ENCODE measurements at places on chromosomes 16 and 17.

DNA sequence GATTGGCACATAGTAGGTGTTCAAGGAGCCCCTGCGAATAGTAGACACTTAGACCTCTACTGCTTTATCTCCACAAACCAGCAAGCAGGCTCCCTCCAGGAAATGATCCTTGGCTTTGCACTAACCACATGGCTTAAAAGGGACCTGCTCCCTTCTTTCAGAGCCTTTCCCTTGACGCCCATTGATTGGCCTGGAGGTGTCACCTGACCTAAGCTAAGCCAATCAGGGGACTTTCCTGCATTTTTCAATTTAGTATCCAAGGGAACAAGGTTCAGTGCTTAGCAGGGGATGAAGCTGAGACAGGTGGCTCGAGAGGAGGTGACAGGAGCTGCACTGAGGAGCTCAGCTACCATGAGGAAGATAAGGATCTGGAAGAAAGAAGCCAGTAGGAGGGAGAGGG, 52.8 kb downstream of the CLEC19A start:
- DNase-seq, result no peak

DNA sequence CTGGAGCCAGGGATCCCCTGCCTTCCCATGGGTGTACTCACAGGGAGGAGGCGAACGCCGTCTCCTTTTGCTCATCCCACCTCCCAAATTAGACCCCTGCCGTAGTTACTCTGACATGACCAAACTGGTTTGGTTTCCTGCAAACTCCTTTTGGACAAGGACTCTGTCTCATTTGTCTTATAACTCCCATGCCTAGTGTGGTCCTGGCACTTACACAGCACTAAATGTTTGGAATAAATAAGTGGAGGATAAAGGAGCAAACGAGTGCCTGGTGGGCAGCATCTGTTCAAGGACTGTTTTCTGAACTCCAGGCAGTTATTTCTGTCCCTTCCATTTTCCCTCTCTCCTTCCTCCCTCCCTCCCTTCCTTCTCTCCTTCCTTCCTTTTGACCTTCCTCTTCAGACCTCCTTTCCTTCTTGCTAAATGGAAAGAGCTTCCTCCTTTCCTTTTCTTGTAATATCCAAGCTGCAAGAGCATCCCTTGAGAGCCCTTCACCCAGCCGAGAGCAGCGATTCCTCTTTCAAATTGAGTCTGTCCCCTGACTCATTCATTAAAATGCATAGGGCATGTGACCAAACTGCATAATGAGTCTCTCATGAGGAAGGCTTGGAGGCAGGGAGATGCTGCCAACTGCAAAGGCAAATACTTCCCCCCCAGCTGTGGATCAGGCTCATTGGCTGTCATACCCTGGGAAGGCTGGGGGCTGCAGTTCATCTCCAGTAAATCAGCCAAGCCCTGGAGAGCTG, 36.8 kb downstream of the CHD9 start:
- no peak for DNase-seq

GRCh38 chr17:39579318-39580081, 28.2 kb downstream of the NEUROD2 start:
- no peak for DNase-seq

GRCh38 chr16:11396241-11397048, 51.2 kb downstream of the RMI2 start:
- peak; percentile 92 for DNase-seq

- no peak for DNase-seq
Observed at GRCh38 chr17:2138318-2138717, 83.4 kb downstream of the HIC1 start.

- no peak for DNase-seq
Observed at GRCh38 chr17:31144428-31144827, 49.7 kb downstream of the NF1 start.

DNA sequence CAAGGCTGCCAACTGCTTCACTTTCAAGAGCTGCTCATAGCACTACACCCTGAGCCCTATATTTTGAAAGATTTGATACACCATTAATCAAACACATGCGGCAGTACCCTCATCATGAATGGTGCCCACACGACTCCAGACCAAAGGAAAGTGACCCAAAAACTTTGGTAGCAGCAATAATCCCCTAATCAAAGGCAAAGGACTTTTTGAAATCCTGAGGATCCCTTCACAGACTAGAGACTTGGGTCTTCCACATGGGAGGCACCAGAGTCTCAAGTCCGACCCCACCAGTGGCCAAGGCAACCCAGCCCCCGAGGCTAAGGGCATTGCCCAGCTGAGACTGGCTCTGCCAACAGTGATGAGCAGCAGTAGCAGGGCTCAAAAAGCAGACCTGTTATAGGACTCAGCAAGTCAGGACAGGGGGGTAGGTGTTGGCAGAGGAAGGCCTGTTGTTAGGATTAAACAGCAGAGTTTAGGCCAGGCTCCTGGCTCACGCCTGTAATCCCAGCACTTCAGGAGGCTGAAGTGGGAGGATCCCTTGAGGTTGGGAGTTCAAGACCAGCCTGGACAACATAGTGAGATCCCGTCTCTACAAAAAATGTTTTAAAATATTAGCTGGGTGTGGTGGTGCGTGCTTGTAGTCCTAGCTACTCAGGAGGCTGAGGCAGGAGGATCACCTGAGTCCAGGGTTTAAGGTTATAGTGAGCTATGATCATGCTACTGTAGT, 3.2 kb downstream of the TRIM25 start:
- DNase-seq, result no peak

DNA sequence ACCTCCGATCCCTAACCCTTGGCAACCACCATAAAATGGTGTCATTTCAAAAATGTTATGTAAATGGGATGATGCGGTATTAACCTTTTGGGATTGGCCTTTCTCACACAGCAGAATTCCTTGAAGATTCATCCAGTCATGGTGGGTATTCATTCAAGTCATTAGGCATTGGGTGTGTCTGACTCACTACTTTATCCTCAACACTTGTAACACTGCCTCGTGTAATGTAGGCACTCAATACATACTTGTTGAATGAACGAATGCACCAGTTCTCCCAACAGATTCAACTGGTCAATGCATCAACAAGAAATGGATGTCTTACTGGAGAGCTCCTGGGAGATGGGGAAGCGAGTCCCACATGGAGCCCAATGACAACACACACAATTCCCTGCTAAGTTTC, 21.8 kb upstream of the GAN start:
- no peak for DNase-seq

- no peak for DNase-seq
Observed at GRCh38 chr16:70512456-70512855, 10.9 kb downstream of the COG4 start.

- no peak for DNase-seq
Observed at GRCh38 chr17:36016555-36016954, 1.2 kb downstream of the CCL23 start.

- DNase-seq, result no peak
Observed at GRCh38 chr16:69396187-69397061, 10.6 kb upstream of the TERF2 start.

- no peak for DNase-seq
Observed at GRCh38 chr16:23248261-23249194, 53.6 kb upstream of the SCNN1B start.

- DNase-seq, result no peak
Observed at GRCh38 chr16:86337138-86337537, 173.2 kb upstream of the FOXF1 start.

- no peak for DNase-seq
Observed at GRCh38 chr17:78458736-78459335, 80.4 kb downstream of the PGS1 start.

GRCh38 chr16:11114366-11115164, 141.4 kb downstream of the SOCS1 start:
- no peak for DNase-seq

DNA sequence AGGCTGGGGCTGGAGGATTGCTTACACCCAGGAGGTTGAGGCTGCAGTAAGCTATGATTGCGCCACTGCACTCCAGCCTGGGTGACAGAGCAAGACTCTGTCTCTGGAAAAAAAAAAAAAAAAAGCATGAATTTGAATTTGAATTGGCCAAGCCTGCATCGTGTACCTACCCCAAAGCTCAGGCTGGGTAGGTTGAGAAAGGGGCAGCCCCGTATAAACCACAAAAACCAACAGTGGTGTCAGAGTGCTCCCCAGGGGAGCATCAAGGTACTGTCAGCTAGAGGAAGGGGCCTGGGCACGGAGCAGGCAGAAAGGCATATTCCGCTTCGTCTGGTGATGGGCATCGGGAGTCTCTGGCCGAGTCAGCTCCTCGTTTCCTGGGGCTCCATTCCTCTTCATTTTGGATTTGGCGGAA, 40.9 kb downstream of the RAP1GAP2 start:
- no peak for DNase-seq

- DNase-seq, result no peak
Observed at GRCh38 chr16:88940862-88941817, 35.9 kb downstream of the CBFA2T3 start.

DNA sequence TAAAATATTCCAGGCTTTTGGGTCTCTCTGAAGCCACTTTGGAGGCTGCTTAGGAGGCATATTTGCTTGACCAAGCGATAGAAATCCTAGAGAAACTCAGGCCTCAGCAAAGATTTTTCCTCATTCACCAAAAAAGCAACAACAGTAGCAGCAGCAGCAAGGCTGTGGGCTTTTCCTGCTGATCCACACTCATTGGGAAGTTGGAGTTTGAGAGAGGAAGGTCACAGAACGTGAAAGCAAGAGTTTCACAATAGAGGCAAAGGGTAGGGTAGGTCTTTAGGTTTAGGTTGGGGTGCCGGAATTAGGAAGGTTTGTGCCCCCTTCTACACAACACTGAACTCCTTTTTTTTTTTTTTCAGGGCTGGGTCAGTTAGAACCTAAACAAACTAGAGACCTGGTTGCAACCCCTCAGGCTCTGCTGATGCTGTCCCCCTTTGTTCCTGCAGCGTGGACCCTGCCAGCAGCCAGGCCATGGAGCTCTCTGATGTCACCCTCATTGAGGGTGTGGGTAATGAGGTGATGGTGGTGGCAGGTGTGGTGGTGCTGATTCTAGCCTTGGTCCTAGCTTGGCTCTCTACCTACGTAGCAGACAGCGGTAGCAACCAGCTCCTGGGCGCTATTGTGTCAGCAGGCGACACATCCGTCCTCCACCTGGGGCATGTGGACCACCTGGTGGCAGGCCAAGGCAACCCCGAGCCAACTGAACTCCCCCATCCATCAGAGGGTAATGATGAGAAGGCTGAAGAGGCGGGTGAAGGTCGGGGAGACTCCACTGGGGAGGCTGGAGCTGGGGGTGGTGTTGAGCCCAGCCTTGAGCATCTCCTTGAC, 2.0 kb downstream of the TMUB2 start:
- no peak for DNase-seq

DNA sequence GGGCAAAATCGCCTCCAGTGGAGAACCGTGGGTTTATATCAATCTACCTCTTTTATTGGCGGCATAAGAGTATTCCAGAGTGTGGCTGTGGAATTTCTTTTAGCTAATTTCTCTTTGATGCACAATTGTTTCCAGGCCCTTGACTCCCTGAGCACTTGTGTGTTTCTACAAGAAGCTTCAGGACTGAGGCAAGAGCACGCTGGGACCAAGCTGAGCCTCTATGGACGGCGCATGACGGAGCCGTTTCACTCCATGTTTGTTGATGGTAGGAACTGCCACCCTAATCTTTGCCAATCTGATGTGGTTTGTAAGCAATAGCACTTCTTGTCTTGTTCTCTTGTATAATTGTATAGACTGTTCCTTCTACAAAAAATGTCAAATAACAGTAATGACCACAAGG, 11.2 kb upstream of the ANKRD40CL start:
- DNase-seq, result no peak

DNA sequence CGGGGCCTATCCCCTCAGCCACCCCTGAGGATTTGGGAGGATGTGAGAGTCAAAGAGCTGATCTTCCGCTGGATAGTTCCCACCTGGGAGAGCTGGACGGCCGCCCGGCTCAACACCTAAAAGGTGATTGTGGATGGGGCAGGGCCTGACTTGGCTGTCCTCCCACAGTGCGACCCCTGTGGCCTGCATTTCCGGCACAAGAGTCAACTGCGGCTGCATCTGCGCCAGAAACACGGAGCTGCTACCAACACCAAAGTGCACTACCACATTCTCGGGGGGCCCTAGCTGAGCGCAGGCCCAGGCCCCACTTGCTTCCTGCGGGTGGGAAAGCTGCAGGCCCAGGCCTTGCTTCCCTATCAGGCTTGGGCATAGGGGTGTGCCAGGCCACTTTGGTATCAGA, 4.5 kb downstream of the BCL6B start:
- no peak for DNase-seq

GRCh38 chr17:42894283-42895184, 6.1 kb upstream of the G6PC1 start:
- DNase-seq, result no peak

GRCh38 chr17:42107597-42108576, 4.6 kb downstream of the DHX58 start:
- peak; percentile 88 for DNase-seq

DNA sequence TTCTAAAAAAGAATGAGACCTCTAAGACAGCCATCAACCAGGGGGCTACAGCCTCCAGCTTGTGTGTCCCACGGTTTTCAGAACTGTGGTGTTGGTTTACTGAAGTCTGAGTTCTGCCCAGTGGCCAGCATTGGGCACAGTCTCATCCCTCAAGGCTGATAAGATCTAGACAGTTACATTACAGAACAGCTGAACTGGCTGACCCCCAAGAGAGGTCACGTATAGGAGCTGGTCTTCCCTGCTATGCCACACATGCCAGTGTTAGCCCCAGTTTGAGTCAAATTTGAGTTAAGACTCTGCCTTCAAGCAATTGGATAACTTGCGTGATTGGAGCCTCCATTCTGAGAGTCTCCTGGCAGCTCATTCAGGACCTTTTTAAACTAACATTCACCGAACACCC, 14.8 kb upstream of the NUP93 start:
- no peak for DNase-seq

- no peak for DNase-seq
Observed at GRCh38 chr16:80670170-80670865, 129.5 kb downstream of the DYNLRB2 start.

GRCh38 chr16:75139498-75139897, 8.8 kb upstream of the ZFP1 start:
- DNase-seq, result no peak

GRCh38 chr17:6306820-6307219, 128.1 kb downstream of the AIPL1 start:
- DNase-seq, result no peak

DNA sequence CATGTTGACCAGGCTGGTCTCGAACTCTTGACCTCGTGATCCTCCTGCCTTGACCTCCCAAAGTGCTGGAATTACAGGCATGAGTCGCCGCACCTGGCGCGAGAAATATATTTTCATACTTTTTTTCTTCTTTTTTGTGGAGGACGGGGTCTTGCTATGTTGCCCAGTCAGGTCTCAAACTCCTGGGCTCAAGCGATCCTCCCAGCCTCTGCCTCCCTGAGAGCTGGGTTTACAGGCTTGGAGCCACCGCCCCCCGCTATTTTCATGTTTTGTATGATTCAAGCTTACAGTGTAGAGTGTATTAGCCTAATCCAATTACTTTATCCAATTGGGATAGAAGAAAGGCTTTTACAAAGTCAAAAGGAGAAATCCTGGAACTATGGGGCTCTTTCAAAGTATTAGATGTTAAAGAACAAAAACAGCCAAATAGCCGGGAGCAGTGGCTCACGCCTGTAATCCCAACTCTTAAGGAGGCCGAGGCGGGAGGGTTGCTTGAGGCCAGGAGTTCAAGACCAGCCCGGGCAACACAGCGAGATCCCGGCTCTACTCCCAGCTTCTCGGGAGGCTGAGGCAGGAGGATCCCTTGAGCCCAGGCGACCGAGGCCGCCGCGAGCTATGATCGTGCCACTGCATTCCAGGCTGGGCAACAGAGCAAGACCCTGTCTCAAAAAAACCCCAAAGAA, 1.4 kb upstream of the MAP1LC3B start:
- no peak for DNase-seq

Data from 8988T (cell line).